ENCODE measurements at places on chromosomes 7 and 10.

GRCh38 chr10:12961416-12962205 lies 39.9 kb downstream of the CCDC3 start:
- no peak for DNase-seq

GRCh38 chr7:116786791-116787443 lies 75.5 kb upstream of the CAPZA2 start:
- no peak for DNase-seq

DNA sequence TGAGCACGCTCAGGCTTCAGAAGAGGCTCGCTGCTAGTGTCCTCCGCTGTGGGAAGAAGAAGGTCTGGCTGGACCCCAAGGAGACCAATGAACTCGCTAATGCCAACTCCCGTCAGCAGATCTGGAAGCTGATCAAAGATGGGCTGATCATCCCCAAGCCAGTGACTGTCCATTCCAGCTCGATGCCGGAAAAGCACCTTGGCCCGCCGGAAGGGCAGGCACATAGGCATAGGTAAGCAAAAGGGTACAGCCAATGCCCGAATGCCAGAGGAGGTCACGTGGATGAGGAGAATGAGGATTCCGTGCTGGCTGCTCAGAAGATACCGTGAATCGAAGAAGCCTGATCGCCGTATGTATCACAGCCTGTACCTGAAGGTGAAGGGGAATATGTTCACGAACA lies 5.7 kb upstream of the PPP2R2D start:
- no peak for DNase-seq

DNA sequence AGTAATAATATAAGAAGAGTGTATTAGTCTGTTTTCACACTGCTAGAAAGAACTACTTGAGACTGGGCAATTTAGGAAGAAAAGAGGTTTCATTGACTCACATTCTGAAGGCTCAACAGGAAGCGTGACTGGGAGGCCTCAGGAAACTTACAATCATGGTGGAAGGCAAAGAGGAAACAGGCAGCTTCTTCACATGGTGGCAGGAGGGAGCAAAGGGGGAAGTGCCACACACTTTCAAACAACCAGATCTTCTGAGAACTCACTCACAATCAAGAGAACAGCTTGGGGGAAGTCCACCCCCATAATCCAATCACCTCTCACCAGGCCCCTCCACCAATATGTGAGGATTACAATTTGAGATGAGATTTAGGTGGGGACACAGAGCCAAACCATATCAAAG lies 212.5 kb upstream of the HDAC9 start:
- DNase-seq: no peak

- no peak for DNase-seq
Measured at GRCh38 chr10:90213346-90213745, 512.0 kb downstream of the KIF20B start.

DNA sequence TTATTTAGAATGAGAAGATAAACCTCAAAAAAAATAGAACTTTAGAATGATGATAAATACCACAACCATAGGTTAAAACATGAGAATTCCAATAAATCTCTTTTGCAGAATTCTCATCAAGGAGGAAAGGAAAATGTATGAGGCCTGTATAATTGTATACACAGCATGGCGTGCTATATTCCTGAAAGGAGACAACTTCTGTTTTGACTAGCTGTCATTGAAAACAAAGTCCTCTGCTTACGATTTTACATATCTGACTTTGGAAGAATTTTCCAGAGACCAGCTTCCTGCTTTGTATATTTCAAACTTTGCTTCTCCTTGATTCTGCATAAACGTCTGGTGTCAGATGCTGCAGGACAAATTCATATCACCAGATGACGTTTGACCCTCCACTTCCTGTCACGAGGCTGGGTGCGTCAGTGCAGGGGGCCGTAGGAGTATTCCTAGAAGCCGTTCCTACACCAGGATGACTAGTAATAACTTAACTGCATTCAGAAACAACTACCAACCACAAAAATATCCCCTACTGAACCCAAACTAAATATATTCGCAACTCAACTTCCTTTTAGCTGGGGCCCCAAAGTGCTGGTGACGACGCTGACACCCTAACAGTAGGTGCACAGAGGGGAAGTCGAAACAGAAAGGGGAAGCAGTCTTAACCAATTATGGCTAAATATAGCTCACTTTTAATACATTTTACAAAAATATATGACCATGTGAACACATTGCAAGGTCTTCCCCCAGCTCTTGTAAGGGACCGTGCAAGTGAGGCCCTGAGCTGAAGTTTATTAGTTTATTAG lies 178.6 kb upstream of the INHBA start:
- DNase-seq: peak; percentile 24

DNA sequence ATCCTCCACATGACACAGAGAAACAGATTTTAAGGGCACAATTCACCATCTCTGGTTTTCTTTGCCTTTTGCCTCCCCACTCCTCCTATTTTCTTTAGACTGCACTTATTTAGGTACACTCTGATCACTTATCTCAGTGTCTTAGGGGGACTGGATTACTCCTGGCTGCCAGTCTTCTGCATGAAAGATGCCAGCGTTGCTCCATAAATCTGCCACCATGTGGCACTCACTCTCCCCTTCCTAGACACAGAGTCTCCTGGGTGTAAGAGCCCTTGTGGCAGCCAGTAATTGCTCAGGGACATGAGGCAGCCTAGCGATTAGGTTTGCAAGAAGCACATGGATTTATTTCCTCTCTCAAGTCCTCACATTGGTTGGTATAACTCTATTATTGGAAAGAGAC lies 34.5 kb upstream of the RBM20 start:
- no peak for DNase-seq

GRCh38 chr10:21048068-21048467 lies 151.0 kb upstream of the NEBL start:
- no peak for DNase-seq

DNA sequence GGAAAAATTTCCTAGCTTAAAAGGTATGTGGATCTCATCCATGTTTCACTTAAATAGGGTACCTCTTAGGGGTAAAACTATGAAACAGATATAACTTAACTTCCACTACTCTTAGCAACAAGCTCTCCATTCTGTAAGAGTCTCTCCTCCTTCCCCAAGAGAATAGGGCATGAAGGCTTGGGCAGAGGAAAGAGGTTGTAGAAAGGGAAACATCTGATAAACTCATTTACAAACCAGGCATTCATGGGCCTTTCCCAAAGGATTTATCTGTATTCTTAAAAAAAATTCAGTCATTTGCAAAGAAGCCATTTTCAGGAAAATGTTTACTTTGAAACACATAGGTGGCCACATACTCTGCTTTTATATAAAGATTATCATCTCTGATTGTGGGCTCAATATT lies 82.7 kb downstream of the SEMA3A start:
- DNase-seq: no peak

- DNase-seq: no peak
Measured at GRCh38 chr10:112536663-112537062, 89.6 kb downstream of the VTI1A start.

DNA sequence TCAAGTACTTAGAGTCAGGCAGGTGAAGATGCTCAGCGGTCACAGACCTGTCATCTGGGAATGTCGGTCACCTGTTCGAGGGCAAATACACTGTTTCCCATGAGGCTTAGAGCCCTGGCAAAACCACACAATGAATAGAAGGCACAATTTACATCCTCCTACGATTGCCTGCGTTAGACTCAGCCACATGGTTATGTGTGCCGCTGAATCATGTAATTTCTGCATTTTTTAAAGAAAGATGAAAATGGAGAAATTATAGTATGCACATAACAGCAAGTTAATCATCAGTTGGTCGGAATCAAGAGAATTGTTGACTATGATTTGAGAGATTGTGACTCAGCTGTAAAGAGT lies 158.2 kb downstream of the ADARB2 start:
- no peak for DNase-seq

DNA sequence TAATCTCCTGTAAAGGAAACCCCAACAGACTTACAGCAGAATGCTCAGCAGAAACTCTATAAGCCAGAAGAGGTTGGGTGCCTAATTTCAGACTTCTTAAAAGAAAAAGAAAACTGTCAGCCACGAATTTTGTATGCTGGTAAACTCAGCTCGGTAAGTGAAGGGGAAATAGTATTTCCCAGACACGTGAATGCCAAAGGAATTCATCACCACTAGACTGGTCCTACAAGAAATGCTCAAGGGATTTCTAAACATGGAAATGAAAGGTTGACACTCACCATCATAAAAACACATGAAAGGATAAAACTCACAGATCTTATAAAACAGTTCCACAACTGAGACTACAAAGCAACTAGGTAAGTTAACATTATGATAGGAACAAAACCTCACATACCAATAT lies 68.6 kb downstream of the GLCCI1 start:
- no peak for DNase-seq

- DNase-seq: no peak
Measured at GRCh38 chr7:4010061-4010605, 672.0 kb upstream of the FOXK1 start.

GRCh38 chr10:21083861-21084260 lies 186.8 kb upstream of the NEBL start:
- no peak for DNase-seq

- DNase-seq: no peak
Measured at GRCh38 chr7:136514776-136515175, 353.7 kb upstream of the CHRM2 start.

GRCh38 chr10:133045556-133046389 lies 42.0 kb upstream of the ADGRA1 start:
- no peak for DNase-seq

GRCh38 chr10:92790440-92790839 lies 57.9 kb upstream of the EXOC6 start:
- DNase-seq: no peak

- DNase-seq: no peak
Measured at GRCh38 chr7:51066405-51066882, 250.2 kb downstream of the COBL start.

DNA sequence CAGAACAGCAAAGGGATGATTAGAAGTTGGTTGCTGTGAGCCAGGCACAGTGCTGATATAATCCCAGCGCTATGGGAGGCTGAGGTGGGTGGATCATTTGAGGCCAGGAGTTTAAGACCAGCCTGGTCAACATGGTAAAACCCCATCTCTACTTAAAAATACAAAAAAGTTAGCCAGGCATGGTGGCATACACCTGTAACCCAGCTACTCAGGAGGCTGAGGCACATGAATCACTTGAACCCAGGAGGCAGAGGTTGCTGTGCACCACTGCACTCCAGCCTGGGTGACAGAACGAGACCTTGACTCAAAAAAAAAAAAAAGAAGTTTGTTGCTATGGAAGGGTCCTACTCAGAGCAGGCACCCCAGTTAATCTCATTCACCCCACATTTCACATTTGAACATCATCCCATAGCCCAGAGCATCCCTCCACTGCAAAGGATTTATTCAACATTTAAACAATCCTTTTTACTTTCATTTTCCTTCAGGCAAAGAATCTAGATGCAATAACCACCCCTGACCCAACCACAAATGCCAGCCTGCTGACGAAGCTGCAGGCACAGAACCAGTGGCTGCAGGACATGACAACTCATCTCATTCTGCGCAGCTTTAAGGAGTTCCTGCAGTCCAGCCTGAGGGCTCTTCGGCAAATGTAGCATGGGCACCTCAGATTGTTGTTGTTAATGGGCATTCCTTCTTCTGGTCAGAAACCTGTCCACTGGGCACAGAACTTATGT lies 4.1 kb downstream of the IL6 start:
- DNase-seq: no peak

- DNase-seq: no peak
Measured at GRCh38 chr7:134827889-134828288, 48.5 kb downstream of the CALD1 start.

GRCh38 chr10:21929070-21929469 lies 74.5 kb downstream of the DNAJC1 start:
- DNase-seq: no peak

GRCh38 chr10:81843042-81843441 lies 32.0 kb upstream of the NRG3 start:
- no peak for DNase-seq

- DNase-seq: no peak
Measured at GRCh38 chr10:62079885-62080559, 178.5 kb downstream of the ARID5B start.

GRCh38 chr7:134660242-134660785 lies 13.7 kb downstream of the BPGM start:
- DNase-seq: no peak

DNA sequence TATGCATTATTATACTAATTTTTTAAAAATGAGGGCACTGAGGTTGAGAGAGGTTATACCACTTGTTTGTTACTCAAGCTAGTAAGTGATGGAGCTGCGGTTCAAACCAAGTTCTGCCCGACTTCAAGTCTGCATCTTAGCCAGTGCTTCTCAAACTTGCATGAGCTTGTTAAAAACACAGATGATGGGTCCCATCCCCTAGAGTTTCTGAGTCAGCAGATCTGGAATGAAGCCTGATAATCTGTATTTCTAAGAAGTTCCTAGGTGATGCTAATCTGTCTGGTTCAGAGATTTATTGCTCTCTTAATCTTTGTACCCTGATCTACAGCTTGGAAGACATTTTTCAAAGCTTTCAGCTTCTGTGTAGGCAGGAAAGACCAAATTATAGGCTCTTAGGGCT lies 67.7 kb upstream of the CC2D2B start:
- DNase-seq: no peak

GRCh38 chr7:94590526-94591162 lies 65.3 kb downstream of the SGCE start:
- DNase-seq: no peak

DNA sequence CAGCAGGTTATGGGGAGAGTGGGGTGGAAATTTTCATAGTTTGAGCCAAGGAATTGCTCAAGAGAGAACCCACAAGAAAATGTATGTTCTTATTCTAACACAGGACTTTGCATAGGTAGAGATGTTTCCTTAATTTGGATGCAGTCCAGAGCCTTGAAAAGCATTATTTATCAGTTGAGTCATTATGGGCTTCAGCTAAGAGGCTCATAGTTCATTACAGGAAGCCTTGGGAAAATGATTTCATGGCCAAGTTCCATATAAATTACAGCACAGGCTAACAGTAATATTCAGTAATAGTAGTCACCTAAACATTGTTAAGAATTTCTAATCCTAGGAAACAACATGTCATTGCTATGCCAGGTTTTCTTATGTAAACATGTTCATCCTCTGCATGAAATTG lies 131.1 kb upstream of the PTPRZ1 start:
- no peak for DNase-seq

GRCh38 chr10:68086910-68087684 lies 12.0 kb upstream of the HERC4 start:
- no peak for DNase-seq

DNA sequence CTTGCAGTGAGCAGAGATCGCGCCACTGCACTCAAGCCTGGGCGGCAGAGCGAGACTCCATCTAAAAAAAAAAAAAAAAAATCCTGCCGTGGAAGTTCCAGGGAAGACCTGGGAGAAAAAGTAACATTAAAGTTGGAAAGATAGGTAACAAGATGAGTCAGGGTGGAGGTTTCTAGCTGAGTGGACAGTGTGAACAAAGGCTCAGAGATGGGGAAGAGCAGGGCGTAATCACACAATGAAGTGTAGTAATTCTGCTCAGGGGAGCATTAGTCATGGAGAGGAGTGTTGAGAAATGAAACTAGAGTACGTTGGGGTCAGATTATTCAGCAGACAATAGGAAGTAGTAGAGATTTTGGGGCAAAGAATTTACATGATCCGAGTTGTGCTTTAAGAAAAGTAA lies 21.6 kb upstream of the WASL start:
- no peak for DNase-seq

GRCh38 chr7:137961200-137962177 lies 40.4 kb downstream of the CREB3L2 start:
- DNase-seq: no peak

- no peak for DNase-seq
Measured at GRCh38 chr10:104895541-104895940, 254.5 kb downstream of the SORCS3 start.
